Activated CD8-positive, alpha-beta memory T cell treated with anti-CD3 and anti-CD28 coated beads, Interleukin-2, amount 10 ng/mL, durations not matched to agents 7 days and 5 days (primary cell): ENCODE measurements at places on chromosomes 12 and 14.
A peak's percentile ranks its signal among the peaks of the same experiment; 100 is the strongest.

DNA sequence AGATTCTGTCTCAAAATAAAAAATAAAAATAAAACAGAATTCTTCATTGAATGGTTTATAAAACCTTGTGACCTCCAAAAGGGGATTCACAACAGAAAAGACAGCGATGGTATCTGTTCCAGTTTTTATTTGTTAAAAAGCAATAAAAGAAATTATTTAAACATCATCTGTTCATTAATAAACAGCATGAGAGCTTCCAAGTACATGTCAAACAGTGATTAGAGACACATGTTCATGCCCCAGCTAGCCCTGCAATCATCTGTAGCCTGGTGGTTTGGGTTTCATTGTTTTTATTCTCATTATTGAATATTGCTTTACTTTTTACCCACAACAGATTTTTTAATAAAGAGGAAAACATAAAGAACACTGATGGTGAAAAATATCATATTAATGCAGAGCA is 173.3 kb downstream of the ANO2 start:
- no peak for DNase-seq

DNA sequence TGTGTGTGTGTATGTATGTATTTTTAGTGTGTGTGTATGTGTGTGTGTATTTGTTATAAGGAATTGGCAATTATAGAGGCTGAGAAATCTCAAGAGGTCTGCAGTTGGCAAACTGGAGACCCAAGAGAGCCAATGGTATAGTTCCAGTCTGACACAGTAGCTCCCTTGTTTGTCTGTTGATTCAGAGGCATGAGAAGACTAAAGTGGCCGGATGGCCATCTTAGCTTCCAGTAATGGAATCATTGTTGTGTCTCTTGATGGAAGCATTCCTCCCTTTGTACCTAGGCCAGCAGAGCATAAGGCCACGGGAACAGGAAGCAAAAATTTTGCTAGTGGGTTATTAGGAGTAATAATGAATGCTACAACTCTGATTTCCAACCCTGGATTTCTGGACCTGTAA is 460.6 kb downstream of the TMTC2 start:
- DNase-seq, result no peak

- DNase-seq, result no peak
These were observed 82.7 kb upstream of the SFSWAP start for GRCh38 chr12:131628023-131628740.

DNA sequence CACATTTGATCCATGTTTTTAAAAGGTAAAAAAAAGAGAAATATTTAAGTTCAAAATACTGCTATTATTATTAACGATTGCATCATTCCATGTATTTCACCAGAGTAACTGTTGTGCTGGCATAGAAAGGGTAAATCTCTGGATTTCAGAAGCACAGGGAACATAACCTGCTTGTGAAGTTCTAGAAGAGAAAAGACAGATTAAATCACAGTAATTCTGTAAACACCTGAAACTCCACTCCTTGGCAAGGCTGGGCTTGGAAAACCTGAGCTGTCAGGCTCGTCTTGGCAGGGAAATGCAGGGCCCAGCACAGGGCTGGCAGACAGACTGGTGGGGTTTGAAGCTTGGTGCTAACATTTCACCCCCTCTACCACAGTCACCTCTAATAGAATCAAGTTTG is 35.1 kb downstream of the SVOP start:
- DNase-seq, result no peak

- no peak for DNase-seq
These were observed 3.4 kb downstream of the CIROP start for GRCh38 chr14:23101213-23101970.

- no peak for DNase-seq
These were observed 21.1 kb upstream of the PPP2R5E start for GRCh38 chr14:63564318-63564717.

DNA sequence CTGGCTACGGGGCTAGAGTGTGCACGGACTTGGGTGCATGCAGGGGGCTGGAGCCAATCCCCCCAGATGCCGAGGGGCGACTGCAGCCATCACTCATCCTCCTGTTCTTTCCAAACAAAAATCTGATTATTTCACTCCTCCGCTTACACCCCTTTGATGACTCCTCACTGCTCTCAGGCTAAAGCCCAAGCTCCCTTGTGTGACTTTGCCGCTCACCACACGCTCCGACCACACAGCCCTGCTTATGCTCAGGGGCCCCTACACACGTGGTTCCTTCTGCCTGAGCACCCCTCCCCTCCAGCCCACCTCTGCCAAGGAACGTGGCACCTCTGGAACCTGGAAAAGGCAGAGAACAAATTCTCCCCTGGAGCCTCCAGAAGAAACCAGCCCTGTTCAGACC is 13.7 kb downstream of the CHFR start:
- peak; percentile 51 for DNase-seq

DNA sequence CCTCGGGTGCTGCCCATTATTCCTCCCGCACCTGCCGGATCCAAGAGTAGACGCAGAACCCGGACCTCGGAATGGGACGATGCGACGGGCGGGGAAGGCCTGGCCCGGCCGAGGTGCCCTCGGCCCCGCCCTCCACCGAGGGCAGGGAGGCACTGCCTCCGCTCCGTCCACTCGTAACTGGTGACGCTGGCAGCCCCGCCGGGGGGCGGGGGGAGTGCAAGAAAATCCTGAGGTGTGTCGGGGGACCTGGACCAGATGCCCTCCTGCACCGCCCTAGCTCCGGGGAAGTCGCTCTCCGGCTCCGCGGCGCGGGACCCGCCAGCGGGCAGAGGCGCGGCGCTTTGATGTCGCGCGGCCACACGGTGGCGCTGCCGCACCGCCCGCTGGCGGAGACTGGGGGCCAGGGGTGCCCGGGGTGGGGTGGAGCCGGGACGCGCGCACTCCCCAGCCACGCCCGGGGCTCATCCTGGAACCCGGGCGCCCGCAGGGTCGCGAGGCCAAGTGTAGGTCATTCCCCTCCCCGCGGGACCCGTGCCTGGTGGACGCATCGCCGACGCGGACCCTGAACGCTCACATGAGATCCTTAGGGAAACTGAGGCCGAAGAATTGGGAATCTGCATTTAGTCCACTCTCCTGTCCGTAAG is 202.8 kb downstream of the TTC8 start:
- peak; percentile 63 for DNase-seq

DNA sequence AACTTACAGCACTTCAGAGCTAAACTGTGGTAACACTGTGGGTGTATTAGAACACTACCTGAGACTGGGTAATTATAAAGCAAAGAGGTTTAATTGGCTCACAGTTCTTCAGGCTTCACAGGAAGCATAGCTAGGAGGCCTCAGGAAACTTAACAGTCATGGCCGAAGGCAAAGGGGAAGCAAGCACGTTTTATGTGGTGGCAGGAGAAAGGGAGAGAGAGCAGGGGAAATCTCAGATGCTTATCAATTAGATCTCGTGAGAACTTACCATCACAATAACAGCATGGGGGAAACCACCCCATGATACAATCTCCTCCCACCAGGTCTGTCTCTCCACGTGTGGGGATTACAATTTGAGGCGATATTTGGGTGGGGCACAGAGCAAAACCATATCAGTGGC is 512.6 kb downstream of the RERGL start:
- no peak for DNase-seq

GRCh38 chr14:97620066-97620465 is 822.9 kb downstream of the VRK1 start:
- no peak for DNase-seq

GRCh38 chr14:23345987-23346692 is 6.5 kb downstream of the SLC22A17 start:
- no peak for DNase-seq

GRCh38 chr12:65209655-65210043 is 40.3 kb downstream of the LEMD3 start:
- DNase-seq, result no peak

DNA sequence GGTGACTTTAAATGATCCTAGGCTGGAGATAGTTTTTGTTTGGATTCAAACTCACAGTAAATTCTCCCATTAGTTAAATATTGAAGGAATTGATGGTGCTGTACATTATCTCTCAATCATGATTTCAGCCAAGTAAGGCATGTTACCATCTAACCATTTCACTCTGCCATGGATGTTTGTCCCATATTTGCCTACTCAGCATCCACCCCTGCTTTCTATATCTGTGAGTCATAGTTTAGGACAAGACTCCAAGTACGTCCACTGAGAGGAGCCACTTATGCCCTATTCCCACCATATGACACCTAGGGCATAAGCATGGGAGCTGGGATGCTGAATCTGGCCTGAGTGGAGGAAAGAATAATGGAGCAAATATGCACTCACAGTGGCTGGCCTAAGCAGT is 155.2 kb downstream of the RPL10L start:
- DNase-seq, result no peak

DNA sequence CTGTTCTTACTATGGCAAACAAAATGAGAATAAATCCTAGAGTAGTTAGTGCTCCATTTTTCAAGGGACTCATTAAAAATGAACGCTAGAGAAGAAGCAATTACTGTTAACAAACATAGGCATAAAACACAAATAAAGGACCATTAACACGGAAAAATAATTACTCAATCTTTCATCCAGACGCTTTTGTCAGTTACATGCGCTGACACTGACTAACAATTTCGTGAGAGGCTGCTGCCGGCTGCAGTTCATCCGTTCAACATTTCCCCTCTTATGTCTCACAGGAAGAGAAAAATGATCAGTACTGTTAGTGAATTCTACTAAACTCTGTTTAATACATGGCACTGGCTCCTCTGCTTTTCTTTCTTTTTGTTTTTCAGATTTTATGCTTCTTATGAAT is 472.7 kb upstream of the FLRT2 start:
- no peak for DNase-seq

DNA sequence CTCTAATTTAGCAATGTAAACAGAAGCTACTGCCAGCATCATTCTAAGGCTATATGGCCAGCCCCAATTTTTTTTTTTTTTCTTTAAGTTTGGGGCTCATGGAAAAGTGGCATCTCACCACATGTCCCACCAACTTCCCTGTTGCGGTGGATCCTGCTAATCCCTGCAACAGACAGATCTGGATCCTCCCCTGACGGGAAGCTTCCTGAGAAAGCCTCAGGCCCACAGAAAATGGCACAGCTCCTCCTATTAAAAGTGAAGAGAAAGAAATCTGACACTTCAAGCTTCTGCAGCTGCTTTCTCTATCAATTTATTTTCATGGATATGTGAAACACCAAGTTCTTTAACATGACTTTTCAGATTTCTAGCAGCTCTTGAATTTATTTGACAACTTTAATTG is 433.8 kb upstream of the DCN start:
- DNase-seq, result no peak

GRCh38 chr12:79141776-79142175 is 277.2 kb downstream of the SYT1 start:
- no peak for DNase-seq

GRCh38 chr14:72278316-72278715 is 346.1 kb downstream of the RGS6 start:
- DNase-seq, result no peak

DNA sequence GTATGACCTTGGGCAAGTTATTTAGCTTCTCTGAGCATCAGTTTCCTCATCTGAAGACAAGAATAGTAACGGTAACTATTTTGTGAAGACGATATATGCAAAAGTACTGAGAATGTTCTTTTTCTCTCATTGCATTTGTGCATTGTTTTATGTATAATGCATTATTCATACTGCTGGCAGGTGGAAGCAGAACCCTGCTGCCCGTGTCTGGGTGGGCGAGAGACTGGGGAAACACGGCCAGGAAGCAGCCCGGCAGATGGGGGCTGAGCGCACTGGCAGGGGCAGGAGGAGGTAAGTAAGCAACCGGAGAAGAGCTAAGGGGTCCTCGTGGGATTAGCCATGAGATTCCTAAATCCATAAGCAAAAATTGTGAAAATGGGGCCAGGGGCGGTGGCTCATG is 115.8 kb upstream of the MED13L start:
- DNase-seq, result no peak
